Omental fat pad (tissue), 4 donors: ENCODE measurements at places on chromosomes 3 and 15.

GRCh38 chr3:49803465-49804140 lies 542 bp downstream of the INKA1 start:
- no peak for DNase-seq

- DNase-seq, result no peak
Observed at GRCh38 chr3:134600685-134601463, 49.9 kb downstream of the KY start.

- DNase-seq, result no peak
Observed at GRCh38 chr3:101720851-101721840, 3.3 kb upstream of the CEP97 start.

DNA sequence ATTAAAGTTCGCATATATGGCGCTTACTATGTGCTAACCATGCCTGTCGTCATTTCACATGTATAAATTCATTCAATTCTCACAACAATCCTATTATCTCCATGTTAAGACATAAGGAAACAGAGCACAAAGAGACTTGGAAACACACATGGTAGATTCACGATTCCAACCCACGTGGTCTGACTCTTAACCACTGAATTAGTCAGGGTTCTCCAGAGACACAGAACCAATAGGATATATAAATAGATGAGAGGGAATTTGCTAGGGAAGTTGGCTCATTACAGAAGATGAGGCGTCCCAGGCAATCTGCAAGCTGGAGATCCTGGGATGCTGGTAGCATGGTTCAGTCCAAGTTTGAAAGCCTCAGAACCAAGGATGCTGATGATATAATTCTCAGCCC lies 765.3 kb downstream of the TBL1XR1 start:
- no peak for DNase-seq

GRCh38 chr3:57752307-57752706 lies 3.8 kb upstream of the SLMAP start:
- DNase-seq, result no peak

GRCh38 chr3:157130467-157131251 lies 29.3 kb downstream of the CCNL1 start:
- DNase-seq, result peak; percentile 60

DNA sequence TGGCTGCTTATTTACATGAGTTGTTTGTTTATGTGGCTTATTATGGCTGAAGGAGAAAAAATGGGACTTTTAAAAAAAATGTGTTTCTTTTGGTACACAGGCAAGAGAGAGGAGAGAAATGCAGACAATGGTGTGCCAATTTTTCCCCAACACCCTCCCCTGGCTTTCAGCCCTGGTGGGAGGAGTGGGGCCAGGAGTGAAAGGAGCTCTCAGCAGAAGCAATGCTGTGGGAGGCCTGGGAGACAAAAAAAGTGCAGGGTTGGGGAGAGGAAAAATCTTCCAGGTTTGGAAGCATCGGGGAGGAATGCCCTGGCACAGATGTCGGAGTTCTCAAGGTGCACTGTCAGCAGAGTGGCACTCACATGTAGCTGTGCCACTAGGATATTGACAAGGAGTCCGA lies 117.7 kb upstream of the FOXB1 start:
- no peak for DNase-seq

DNA sequence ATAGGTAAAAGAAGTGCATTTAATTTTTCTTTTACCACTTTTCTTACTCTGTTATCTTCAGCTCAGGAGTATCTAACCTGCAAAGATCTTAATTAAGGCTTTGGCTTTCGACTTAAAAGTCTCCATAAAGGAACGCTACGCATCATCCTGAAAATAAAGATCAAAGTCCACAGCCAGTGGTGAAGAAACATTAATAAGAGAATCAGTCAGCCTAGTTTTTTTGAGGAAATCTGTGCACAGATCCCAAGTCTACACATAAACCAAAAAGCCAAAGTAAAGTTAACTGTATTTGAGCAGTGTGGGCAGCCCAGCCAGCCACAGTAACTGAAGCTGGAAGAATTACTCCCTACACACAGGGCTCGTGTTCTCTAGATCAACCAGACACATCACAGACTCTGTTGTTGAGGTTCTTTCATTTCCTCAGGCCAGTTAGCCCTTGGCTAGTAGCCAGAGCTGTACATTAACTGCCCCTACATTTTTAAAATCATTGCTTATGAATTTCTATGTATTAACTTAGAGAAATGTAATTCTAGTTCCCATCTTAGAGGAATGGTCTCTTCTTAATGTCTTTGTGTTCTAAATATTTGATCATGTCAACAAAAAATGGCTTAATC lies 6.9 kb downstream of the LRRC2 start:
- no peak for DNase-seq

DNA sequence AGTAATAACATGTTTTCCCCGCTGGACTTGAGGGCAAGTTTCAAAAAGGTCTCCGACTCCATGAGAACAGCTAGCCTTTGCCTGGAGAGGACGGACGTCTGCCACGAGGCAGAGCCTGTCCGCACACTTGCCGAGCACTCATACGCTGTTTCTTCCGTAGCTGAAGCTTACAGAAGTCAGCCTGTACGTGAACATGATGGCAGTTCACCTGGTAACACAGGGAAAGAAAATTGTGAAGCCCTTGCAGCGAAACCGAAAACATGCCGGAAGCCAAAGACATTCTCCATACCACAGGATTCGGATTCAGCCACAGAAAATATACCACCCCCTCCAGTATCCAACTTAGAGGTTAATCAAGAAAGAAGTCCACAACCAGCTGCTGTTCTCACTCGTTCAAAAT lies 43.9 kb upstream of the RASA2 start:
- DNase-seq, result no peak

- no peak for DNase-seq
Observed at GRCh38 chr3:128187495-128187894, 34.2 kb downstream of the EEFSEC start.

DNA sequence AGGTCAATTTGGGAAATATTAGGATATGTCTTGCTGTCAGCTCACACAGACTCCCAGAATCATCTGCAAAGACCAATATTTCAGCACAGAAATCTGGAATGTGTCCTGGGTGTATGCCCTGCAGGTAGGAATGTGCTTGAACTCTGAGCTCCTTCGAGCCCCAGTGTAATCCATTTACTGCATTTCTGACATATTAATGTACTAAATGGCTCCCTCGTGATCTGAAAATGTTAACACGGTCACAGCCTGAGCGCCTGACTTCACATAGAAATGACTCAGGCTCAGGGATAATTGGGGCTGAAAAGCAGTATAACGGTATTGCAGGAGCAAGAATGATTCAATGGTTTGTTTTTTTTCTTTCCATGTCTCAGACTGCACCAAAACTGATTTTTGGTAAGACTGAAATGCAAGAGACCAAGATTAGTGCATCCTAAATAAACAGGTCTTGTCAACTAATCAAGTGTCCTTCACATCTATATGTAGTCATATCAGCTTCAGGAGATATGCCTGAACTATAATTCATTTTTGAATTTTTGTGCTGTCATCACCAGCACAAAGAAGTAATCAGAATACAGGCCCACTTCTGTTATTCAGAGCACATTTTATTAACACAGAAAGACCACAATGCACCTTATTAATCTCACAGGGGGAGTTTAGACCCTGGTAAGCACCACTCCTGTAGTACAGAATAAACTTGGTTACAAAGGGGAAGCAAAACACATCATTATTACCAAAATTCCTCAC lies 49.8 kb downstream of the DCLK3 start:
- no peak for DNase-seq

DNA sequence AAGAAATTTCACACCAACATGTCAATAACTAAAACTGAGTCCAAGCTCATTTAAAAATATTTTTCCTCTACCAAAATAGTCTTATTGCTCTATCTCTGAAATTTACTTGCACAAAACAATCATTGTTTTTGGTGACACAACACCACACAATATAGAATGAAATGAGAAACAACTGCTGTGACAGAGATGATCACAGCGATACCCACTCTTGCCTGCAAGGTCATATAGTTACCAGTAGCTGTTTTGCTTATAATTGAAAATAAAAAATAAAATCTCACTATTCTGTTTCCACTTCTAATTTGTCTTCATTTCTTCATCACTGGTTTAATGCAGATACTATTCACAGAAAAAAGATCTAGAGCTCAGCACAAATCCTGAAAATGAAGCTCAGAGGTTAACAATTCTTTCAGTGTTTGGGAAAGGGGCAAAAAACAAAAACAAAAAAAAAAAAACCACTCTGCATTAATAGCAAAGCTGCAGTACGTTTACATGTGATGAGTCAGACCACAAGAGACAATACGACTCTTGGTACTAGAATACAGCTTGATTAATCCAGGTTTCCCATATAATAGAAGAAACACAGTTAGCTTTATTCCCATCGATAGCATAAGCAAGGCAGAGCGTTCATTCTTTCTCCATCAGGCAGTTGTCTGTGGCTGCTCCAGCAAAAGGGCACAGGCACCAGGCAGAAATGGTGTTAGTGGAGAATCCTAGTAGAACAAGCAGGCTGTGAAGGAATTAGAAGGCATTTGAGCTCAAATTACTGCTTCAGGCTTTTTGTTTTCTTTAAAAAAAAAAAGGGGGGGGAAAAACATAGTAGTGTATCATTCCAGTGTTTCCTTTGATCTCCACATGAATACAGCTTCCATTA lies 773 bp downstream of the ANKRD28 start:
- no peak for DNase-seq

- no peak for DNase-seq
Observed at GRCh38 chr3:32708672-32709283, 23.8 kb downstream of the CNOT10 start.

DNA sequence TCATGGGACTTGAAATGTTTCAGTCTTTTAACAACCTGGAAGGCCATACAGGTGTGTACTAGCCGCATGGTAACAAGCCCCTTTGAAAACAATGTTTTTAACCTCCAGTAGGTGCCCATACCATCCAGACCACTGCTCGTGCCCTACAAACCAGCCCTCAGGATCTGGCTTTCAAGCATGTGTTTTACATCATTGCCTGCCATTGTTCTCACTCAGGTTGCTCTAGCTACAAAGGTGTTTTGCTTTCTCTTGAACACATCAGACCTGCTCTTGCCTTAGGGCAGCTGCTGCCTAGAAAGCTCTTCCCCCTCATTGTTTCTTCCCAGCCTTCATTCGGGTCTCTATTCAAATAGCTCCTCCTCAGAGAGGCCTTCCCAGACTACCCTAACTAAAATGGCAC lies 32.3 kb upstream of the MAP3K13 start:
- no peak for DNase-seq

DNA sequence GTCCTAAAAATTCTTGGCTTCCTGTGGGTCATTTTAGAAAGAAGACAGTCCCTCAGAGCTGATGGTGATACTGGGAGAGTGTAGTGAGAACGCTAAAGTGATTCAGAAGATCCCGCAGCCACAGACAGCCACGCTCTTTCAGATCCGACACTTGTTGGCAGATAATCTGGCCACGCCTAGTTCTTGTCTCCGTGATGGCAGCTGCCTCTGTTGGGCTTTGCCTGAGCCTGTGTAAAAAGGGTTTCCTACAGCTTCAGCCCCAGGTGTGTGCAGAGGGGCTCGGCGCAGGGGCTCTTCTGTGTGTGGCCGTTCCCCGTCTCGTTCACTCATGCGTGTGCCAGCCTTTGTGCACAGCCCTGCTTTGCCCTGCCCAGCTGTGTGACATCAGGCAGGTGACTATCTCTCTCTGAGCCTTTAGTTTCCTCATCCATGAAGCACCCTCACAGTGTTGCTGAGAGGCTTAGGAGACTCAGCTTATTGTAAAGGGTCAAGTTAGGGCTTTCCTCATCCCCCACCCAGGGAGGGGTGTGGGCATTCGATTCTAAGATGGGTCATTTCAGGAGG lies 6.3 kb downstream of the IRAK2 start:
- DNase-seq, result no peak

DNA sequence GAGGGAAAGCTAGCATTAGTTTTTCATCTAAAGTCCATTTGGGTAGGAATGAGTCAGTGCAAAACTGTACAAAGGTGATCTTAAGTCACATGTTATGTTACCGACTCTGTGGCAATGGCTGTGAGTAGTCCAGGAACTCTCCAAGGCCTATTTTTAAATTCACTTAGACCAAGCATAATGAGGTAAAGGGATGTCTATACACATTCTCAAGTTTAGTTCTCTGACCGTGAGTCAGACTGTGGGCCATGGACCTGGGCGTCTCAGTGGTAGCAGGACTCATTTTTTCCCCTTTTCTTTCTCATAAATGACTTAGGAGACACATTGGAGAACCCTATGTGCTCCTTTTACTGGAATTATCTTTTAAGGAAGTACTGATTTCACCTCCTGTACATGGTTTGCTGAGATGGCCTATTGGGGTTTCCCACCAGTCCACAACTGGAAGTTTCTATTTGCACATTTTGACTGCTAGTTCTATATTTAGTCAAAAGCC lies 488.7 kb upstream of the TPRG1 start:
- no peak for DNase-seq

DNA sequence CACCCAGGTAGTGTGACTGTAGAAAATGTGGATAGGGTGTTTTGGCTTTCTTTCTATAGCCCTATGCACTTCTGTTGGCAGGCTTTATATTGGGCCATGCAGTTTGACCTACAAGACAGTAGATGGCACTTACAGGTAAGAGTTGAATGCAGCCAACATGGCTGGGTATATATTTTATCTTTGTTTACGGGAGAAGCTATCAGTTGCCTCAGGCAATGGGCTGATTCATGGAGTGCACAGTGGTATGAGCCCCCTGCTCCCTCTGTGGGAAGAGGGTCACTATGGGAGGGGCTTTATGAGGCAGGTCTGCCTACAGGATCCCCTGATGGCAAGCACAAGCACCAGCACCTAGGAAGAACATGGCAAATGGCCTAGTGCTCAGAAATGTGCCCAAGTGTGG lies 301.2 kb upstream of the CDIN1 start:
- no peak for DNase-seq

DNA sequence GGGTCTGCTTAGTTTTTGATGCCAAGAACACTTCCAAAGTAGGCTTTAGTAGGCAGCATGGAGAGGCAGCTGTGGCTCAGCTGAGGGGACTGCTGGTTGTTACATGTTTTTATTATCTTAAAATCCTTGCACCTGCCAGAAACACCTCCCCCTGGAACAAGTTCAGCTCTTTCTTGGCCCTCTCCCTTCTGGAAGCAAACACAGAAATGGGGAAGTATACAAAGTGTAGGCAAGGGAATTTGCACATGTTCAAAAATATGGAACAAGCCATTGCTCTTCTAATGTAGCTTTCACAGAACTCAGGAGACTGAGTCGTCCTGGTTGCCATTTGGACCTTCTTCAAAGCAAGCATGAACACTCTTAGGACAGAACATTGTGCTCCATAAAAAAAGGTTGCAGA lies 169.1 kb upstream of the SEMA6D start:
- no peak for DNase-seq

GRCh38 chr15:45198337-45199135 lies 10.8 kb upstream of the SHF start:
- DNase-seq, result peak; percentile 80

DNA sequence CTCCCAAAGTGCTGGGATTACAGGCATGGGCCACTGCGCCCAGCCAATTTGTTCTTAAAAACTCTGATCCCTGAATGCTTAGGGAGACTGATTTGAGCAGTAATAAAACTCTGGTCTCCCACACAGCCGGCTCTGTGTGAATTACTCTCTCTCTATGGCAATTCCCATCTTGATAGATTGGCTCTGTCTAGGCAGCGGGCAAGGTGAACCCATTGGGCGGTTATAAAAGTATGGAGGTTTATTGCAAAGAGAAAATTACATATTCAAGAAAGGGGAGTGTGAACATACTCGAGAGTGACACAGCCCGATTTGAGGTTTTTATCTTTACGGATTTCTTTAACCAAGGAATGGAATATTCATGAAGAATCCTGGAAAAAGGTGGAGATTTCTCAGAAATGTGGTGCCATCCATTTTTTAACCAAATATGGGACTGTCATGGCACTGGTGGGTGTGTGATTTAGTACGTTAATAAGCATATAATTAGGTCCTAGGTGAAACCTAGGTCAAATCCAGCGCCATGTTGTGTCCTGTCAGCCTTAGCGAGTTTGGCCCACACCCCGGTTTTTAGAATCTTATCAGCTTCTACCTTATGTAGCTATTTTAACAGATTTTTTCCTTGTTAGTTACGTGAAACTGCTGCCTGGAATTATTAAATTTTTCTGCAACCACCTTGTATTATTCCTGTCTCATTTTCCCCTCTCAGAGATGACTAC lies 7.2 kb upstream of the GMPS start:
- no peak for DNase-seq
